ENCODE measurements at places on chromosomes 7 and 10. TPM values are rescaled to one million over a fixed set of nuclear protein-coding genes. Genes with fewer than 3 reads are reported as not detected.

- H3K4me3 ChIP-seq: no peak overlapping the region
- DNase-seq: no peak
- H3K27me3 ChIP-seq: no peaks in the 10 kb centered on the region
These were observed 181.0 kb upstream of the TCF7L2 start for GRCh38 chr10:112769081-112769480.

DNA sequence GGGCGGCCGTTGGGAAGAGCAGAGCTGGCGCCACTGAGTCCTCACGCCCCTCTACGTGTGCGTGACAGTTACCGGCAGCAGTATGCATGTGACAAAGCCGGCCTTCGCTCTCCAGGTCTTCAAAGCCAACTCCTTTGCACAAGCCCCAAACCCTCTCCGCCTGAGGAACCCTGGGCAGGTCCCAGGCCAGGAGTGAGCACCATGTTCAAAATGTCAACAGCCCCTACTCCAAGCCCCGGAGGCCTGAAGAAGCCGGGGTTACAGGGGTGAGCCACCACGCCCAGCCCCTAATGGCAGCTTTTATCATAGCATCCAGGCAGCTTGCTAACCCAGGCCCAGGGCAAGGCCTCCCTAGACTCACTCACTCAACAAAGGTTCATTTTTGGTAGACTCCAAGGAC lies 70.8 kb downstream of the OAT start:
- H3K4me1 ChIP-seq: no peaks in the 10 kb centered on the region
- no peaks in the 10 kb centered on the region for H3K36me3 ChIP-seq
- no peak for DNase-seq
- H3K27me3 ChIP-seq: no peaks in the 10 kb centered on the region
- no peak overlapping the region for H3K27ac ChIP-seq

SH2B2 gene
- 0.94 TPM for total RNA-seq

IL6 gene
- 3.6 TPM for total RNA-seq

- H3K4me3 ChIP-seq: no peak overlapping the region
- H3K27ac ChIP-seq: no peak overlapping the region
- H3K4me1 ChIP-seq: peaks cover 45% of the 10 kb centered on the region
- no peak for DNase-seq
These were observed 52.0 kb downstream of the VIPR2 start for GRCh38 chr7:159092701-159093121.

GRCh38 chr7:50339990-50340500 lies 35.5 kb downstream of the IKZF1 start:
- H3K36me3 ChIP-seq: no peaks in the 10 kb centered on the region
- no peaks in the 10 kb centered on the region for H3K4me1 ChIP-seq
- no peak overlapping the region for H3K4me3 ChIP-seq
- H3K27me3 ChIP-seq: peaks cover 15% of the 10 kb centered on the region
- H3K27ac ChIP-seq: no peak overlapping the region

GRCh38 chr10:14405076-14406065 lies 74.6 kb upstream of the FRMD4A start:
- DNase-seq: no peak
- H3K36me3 ChIP-seq: no peaks in the 10 kb centered on the region
- H3K27ac ChIP-seq: no peak overlapping the region
- no peaks in the 10 kb centered on the region for H3K27me3 ChIP-seq
- H3K4me1 ChIP-seq: no peaks in the 10 kb centered on the region

- no peaks in the 10 kb centered on the region for H3K27me3 ChIP-seq
- H3K4me3 ChIP-seq: no peak overlapping the region
- no peak overlapping the region for H3K27ac ChIP-seq
- no peaks in the 10 kb centered on the region for H3K4me1 ChIP-seq
- H3K36me3 ChIP-seq: no peaks in the 10 kb centered on the region
These were observed 667.7 kb downstream of the SUGCT start for GRCh38 chr7:40802497-40802896.

Measured in heart right ventricle (tissue), 16 donors.